Activated naive CD4-positive, alpha-beta T cell treated with anti-CD3 and anti-CD28 coated beads, Interleukin-2, amount 50 U/mL, for 72 hours (primary cell): ENCODE measurements at places on chromosomes 1 and 21. TPM values are rescaled to one million over a fixed set of nuclear protein-coding genes. Genes with fewer than 3 reads are reported as not detected.
A peak's percentile ranks its signal among the peaks of the same experiment; 100 is the strongest.

The TMEM52 gene
- 0.64 TPM for total RNA-seq

The YBX1 gene
- 1,058 TPM for total RNA-seq

The FYB2 gene
- total RNA-seq, result not detected

The IFNGR2 gene
- 9.9 TPM for total RNA-seq

The CHD5 gene
- total RNA-seq, result 0.47 TPM

The U2AF1 gene
- total RNA-seq, result 27.5 TPM

The MPL gene
- not detected for total RNA-seq

The SH2D2A gene
- 215 TPM for total RNA-seq

The GBP7 gene
- total RNA-seq, result not detected

The SOAT1 gene
- total RNA-seq, result 33.2 TPM

The PLA2G2F gene
- total RNA-seq, result not detected

The TBX15 gene
- not detected for total RNA-seq

The LCE6A gene
- not detected for total RNA-seq

The RGS4 gene
- total RNA-seq, result not detected

The ELK4 gene
- 91.3 TPM for total RNA-seq

The SAMD13 gene
- total RNA-seq, result 0.29 TPM

- DNase-seq, result no peak
These were observed 424.3 kb downstream of the SETD4 start for GRCh38 chr21:35635994-35636393.

GRCh38 chr21:35170244-35170643, 121.1 kb upstream of the RUNX1 start:
- no peak for DNase-seq

DNA sequence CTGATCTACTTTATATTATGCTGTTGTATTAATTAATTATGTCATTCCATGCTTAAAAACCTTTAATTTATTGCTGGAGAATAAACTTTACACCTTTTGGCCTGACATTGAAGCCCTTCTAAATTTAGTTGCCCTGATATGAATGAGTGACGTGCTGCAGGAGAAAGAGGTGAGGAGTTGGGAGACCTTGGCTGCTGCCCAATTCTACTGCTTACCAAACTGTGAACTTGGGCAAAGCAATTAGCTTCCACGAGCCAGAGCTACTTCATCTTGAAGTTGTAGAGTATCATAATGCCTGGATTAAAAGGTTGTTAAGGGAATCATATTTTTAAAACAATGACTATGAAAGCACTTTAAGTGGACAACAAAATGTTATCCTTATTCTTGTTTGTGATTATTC, 126.8 kb upstream of the DEPDC1 start:
- DNase-seq, result no peak

- peak; percentile 70 for DNase-seq
These were observed 56.8 kb downstream of the ZBTB17 start for GRCh38 chr1:15918962-15919715.

DNA sequence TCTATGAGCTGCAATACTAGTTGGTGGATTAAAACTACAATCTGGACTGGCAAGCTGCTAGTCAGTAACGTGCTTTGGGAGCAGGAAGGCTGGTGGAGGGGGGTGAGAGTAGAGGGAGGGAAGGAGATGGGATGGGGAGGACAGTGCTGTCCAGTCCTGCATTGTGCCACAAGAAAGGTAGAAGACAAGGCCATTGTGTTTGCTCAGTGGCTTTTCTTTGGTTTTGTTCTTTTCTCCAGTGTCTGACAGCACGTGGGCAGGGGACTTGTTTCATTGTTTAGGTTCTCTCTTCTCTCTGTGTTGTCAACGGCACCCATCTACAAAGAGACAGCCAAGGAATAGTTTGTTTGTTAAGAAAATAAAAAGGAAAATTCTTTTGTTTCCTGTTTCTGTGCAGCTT, 362.8 kb upstream of the PLXNA2 start:
- DNase-seq, result no peak

DNA sequence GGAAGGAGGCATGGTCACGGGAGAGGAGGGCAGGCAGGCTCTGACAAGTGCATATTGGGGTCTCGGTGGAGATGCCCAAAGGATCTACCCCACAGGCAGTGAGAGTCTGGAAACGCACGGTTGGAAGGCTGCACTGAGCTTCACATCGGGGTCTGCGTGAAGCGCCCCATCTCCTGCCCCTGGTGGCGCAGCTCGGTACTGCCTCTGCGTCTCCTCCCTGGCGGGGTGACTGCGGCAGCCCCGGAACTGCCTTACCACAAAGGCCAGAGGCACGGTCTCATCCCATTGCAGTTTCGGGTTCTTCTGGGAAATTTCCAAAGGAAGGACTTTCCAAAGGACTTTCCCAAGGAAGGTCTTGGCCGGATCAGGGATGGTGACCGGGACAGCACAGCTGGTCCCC, 69.2 kb upstream of the AJAP1 start:
- DNase-seq, result peak; percentile 68

DNA sequence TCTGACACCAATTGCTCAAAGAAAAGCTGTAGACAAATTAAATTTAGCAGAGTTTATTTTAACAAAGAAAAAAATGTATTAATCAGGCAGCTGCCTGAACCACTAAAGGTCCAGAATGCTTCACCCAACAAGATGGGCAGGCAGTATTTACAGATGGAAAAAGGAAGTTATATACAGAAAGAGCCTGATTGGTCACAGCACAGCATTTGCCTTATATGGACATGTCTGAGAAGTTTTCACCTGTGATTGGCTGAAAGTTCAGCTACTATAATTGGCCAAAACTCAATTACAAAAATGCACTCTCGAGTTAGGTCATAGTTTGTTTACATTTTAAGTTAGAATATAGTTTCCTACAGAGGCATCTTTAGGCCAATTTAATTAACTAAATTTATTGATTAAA, 15.1 kb upstream of the FMO1 start:
- no peak for DNase-seq

- peak; percentile 81 for DNase-seq
These were observed 4.4 kb upstream of the ZNF692 start for GRCh38 chr1:248862998-248863881.

GRCh38 chr1:11281518-11282331, 8.7 kb downstream of the UBIAD1 start:
- DNase-seq, result no peak

GRCh38 chr1:226568975-226569741, 20.6 kb downstream of the STUM start:
- DNase-seq, result no peak

DNA sequence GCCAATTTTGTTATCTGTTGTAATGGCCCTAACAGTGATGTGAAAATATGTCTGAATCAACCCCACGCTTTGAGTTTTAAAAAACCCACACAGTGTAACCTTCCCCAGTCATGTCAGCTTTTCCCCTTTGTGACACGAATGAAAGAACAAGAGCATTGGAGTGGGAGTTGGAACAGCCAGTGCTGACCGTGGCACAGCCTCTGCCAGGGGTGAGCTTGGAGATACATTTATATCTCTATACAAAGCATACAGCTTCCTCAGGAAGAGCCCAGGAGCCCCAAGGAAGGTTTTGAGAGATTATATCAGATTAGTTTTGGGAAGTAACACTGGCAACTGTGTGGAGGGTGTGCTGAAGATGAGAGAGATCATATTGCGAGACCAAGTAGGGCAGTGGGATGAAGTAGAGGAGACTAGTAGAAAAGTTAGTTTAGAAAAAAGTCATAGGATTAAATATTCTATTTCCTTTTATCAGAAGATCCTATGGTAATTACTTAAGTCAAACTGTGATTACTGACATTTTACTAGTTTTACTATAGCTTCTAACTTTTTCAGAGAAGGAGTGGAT, 15.9 kb downstream of the LRRC8B start:
- peak; percentile 41 for DNase-seq

- no peak for DNase-seq
These were observed 3.7 kb downstream of the CD1A start for GRCh38 chr1:158257888-158258287.

GRCh38 chr1:110770832-110771231, 96.1 kb upstream of the KCNA3 start:
- DNase-seq, result no peak

- DNase-seq, result no peak
These were observed 3.5 kb upstream of the PRDX6 start for GRCh38 chr1:173473599-173474011.

DNA sequence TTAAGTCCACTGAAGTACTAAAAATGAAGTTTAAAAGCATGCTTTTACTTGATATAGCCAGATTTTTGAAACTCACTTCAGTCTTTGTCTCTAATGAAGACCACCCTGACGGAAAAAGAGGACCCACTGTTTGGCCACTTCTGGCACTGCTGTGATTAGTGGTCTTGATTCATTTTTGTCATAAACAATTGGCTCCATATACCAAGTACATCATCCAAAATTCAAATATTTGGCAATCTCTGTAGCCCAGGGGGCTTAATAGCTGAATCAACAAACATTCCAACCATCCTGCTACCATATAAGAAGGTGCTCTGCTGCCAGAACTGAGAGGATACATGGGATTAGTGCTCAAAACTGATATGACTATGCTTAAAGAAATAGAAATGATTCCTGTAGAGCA, 156.0 kb downstream of the COL24A1 start:
- no peak for DNase-seq

GRCh38 chr1:148353461-148354283, 129.4 kb downstream of the PPIAL4G start:
- no peak for DNase-seq

DNA sequence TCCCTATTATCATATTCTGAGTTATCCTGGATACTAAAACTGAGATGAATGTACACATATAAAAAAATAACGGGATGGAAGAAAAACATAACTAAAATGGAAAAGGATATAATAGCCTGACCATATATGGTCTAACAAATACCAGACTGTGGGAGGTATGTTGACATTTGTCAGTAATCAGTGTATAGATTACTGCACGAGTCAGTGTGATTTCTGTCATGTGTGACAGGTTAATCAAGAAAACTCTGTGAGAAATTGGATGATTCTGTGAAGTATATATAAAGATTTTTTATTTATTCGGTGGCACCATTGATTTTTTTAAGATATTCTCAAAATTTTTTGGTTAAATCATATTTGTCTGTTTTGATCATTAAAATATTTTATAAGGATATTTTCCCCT, 547.3 kb upstream of the B3GALT2 start:
- DNase-seq, result no peak

GRCh38 chr1:93811326-93812065, 67.5 kb downstream of the DNTTIP2 start:
- no peak for DNase-seq

DNA sequence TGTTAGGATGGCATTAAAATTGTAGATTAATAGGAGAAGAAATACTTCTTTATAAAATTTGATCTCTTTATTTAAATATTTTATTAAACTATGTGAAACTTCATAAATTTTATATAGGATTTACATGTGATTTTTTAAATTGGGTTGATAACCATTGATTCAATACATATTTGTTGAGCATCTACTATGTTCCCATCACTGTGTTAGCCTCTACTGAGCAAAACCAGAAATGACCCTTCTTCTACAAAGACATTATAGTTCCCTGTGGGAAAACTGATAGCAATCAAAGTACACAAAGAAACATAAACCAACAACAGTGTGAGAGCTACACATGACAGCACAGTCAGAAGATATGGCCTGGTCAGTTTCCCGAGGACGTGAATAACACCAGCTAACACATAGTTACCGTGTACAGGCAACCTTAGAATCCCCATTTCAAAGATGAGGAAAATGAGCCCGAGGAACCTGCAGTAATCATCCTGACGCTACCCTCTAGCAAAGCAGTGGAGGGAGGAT, 12.2 kb downstream of the TTC13 start:
- DNase-seq, result no peak
